Central memory CD8-positive, alpha-beta T cell (primary cell): ENCODE measurements at places on chromosomes 11 and 22.

GRCh38 chr11:9838961-9839360 is 175.1 kb downstream of the SWAP70 start:
- no peak overlapping the region for H3K27ac ChIP-seq
- H3K27me3 ChIP-seq, result no peaks in the 10 kb centered on the region
- H3K36me3 ChIP-seq, result peaks cover 4% of the 10 kb centered on the region
- DNase-seq, result no peak
- peaks cover 4% of the 10 kb centered on the region for H3K4me1 ChIP-seq
- H3K4me3 ChIP-seq, result no peak overlapping the region

- H3K4me3 ChIP-seq, result no peak overlapping the region
- no peaks in the 10 kb centered on the region for H3K36me3 ChIP-seq
- no peaks in the 10 kb centered on the region for H3K4me1 ChIP-seq
- peaks cover 10% of the 10 kb centered on the region for H3K27me3 ChIP-seq
- no peak overlapping the region for H3K27ac ChIP-seq
- no peak for DNase-seq
Observed at GRCh38 chr11:1116104-1116503, 41.4 kb downstream of the MUC2 start.

GRCh38 chr11:2097356-2097997 is 41.7 kb downstream of the IGF2 start:
- no peak overlapping the region for H3K27ac ChIP-seq
- DNase-seq, result no peak
- H3K4me1 ChIP-seq, result peaks cover 12% of the 10 kb centered on the region
- H3K36me3 ChIP-seq, result peaks cover 3% of the 10 kb centered on the region
- H3K4me3 ChIP-seq, result no peak overlapping the region
- H3K27me3 ChIP-seq, result peaks cover 37% of the 10 kb centered on the region

DNA sequence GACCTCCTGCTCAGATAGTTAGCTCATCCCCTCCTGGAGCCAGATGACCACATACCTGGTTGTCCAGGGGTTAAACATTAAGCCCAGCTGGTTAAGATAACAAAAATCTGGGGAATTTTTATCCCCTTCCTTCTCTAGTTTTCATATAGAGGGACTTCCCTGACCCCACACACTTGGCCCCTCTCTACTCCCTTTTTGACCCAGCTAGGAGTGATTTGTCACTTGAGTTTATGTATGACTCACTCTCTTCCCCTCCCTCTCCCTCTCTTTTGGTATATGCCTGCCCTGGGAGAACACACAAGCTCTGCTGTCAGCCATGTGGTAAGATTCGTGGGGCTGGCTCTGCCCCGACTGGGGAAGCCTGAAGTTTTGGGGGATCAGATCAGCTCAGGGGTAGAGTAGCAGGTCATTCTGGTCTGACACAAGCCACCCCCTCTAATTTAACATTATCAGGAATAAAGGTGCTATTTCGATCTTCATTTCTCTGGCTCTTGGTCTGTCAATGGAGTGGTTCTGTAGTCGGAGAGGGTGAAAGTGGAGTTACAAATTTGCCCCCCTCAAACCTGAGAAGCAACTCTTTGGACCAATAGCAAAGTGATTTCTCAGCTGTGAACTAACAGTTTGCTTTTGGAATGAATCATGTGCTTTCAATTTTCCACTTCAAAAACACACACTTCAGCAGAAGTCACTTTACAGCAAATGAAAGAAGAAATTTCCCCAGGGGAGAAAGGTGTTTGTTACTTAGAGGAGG is 415.3 kb upstream of the CADM1 start:
- H3K36me3 ChIP-seq, result no peaks in the 10 kb centered on the region
- peaks cover 6% of the 10 kb centered on the region for H3K27me3 ChIP-seq
- DNase-seq, result no peak
- H3K4me1 ChIP-seq, result no peaks in the 10 kb centered on the region
- no peak overlapping the region for H3K4me3 ChIP-seq
- no peak overlapping the region for H3K27ac ChIP-seq

- H3K4me1 ChIP-seq, result no peaks in the 10 kb centered on the region
- DNase-seq, result no peak
- H3K27ac ChIP-seq, result no peak overlapping the region
- H3K36me3 ChIP-seq, result no peaks in the 10 kb centered on the region
- H3K4me3 ChIP-seq, result no peak overlapping the region
Observed at GRCh38 chr11:64539711-64540427, 51.2 kb upstream of the SLC22A12 start.

DNA sequence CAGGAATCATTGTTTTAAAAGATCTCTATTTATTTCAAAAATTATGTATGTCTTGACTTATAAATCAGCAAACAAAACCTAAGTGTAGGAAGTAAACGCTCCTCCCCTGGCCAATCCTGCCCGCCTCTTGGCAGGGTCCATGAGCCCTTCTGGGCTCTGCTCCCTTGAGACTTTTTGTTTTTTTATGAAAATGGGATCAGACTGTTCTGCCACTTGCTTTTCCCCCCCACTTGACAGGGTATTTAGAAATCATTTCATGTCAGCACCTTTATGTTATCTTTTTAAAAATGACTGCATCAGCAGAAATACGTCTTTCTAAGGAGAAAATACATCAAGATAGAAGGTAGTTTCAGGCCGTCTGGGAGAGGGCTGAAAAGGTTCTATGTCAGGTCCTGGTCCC is 35.6 kb downstream of the FBLN1 start:
- H3K27me3 ChIP-seq, result peaks cover 19% of the 10 kb centered on the region
- no peaks in the 10 kb centered on the region for H3K4me1 ChIP-seq

DNA sequence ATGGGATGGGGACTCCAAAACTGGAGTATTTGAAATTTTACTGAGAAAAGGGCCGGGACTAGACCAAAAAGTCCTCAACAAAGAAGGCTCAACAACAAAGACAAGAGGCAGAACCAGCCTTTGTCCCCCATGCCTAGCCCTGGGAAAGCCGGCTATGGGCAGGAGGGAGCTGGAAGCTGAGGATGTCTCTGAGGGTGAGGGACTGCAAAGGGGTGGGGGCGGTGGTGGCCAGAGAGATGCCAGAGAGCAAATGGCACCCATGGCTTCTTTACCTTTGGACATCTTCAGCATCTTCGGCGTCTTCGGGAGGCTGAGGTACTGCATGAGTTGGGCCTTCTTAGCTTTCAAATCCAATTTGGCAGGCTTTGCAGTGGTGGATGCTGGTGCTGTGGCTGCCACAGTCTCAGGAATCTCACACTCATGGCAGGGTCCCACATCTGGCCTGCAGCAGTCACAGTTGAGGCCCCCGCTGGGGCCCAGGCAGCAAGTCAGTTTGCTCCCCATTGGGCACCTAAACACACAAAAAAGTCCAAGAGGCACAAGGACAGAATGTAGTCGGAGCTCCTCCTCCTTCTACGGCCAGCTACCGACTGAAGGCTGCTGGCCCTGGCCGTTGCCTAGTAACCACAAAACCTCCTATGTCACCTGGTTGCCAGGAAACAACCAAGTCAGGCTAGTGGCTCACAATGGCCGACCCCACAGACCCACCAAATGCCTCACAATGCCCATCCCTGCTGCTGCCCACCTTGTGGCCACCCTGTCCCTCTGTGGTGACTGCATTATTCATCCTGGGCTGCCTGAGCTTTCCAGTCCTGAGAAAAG is at the start of gene C22orf42:
Gene C22orf42 (minus strand): TSS at position 592 of the 822 bp plus-strand sequence. CDS start 88 bp downstream, at position 504.
- no peaks in the 10 kb centered on the region for H3K4me1 ChIP-seq
- DNase-seq, result no peak
- H3K4me3 ChIP-seq, result no peak within 1 kb of the TSS
- H3K27me3 ChIP-seq, result peaks cover 24% of the 10 kb centered on the region
- no peak within 1 kb of the TSS for H3K27ac ChIP-seq
- no peaks in the 10 kb centered on the region for H3K36me3 ChIP-seq

DNA sequence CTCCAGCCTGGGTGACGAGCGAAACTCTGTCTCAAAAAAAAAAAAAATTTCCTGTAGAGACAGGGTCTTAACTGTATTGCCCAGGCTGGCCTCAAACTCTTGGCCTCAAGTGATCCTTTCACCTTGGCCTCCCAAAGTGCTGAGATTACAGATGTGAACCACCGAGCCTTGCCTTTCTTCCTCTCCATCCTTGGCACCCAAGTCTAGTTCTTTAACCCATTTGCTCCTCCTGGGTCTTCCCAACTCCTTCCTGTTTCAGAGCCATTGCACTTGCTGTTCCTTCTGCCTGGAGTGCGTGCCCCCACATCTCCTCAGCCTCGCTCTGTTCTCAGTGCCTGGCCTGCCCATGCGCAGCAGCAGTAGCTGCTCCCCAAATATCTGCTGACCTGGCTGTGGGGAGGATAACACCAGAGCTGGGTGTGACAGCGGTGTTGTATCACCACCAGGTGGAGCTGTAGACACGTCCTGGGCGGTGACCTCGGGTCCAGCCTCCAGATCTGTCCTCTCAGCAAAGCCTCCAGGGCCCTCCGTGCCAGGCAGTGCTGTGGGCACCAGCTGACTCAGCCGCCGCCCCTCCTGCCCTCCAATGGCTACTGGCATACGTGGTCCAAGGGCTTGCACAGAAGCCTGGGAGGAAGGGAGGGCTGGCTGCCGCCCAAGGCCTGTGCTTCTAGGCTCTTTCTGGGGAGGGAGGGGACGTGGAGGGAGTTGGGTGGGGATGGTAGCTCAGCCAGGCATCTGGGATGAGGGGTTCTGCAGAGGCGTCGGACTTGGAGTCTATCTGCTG is 22.0 kb downstream of the TEF start:
- DNase-seq, result peak; percentile 71
- H3K36me3 ChIP-seq, result peaks cover 1% of the 10 kb centered on the region
- peaks cover 6% of the 10 kb centered on the region for H3K4me1 ChIP-seq
- no peaks in the 10 kb centered on the region for H3K27me3 ChIP-seq

DNA sequence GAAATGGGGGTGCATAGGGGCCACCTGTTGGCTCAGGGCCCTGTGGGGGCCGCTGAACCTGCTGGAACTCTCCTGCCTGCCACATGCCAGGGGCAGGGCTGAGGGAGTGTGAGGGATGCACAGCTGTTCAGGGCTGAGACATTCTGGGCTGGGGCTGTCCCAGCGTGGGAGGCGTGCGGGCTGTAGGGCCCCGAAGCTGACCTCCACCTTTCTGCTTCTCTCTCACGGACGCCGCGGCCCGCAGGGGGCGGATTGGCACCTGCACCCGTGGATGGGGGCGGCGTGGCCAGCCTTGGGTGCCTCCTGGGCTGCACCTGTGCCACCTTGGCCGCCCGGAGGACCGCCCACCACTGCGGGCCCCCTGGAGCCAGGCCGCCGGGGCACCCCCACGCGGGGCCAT is 4.1 kb downstream of the CCDC188 start:
- H3K27ac ChIP-seq, result no peak overlapping the region
- no peaks in the 10 kb centered on the region for H3K4me1 ChIP-seq
- no peaks in the 10 kb centered on the region for H3K27me3 ChIP-seq
- H3K4me3 ChIP-seq, result no peak overlapping the region
- H3K36me3 ChIP-seq, result peaks cover 2% of the 10 kb centered on the region

- H3K4me1 ChIP-seq, result no peaks in the 10 kb centered on the region
- H3K4me3 ChIP-seq, result no peak overlapping the region
- no peak overlapping the region for H3K27ac ChIP-seq
- peaks cover 3% of the 10 kb centered on the region for H3K36me3 ChIP-seq
Observed at GRCh38 chr11:134607963-134608750, 196.1 kb upstream of the B3GAT1 start.

DNA sequence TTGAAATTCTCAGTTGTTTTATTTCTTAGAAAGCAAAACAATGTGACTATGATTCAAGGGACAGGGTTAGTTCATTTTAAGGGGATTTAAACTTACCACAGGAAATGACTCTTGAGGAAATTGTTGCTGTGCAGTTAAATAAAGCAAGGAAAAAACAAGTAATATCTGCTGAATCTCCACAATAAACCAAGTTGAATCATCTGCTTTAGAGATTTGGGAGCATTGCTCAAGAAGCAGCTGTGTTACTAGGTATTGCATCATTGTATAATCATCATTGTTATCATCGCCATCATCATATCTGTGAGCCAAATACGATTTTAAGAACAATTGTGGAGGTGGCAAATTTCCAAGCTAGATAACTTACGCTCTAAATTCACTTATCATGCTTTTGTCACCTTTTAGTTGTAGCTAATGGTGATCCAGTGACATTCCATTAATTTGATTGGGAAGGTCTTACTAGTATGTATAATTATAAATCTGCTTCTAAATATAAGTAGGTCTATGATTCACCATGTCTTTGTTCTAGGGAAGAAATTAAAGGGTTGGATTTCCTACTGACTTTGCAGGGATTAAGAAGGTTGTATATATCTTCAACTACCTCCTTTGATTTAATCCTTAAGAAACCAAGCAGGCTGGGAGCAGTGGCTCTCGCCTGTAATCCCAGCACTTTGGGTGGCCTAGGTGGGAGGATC is 19.9 kb downstream of the MMP10 start:
- H3K36me3 ChIP-seq, result peaks cover 3% of the 10 kb centered on the region
- no peak overlapping the region for H3K4me3 ChIP-seq
- no peak overlapping the region for H3K27ac ChIP-seq
- peaks cover 31% of the 10 kb centered on the region for H3K27me3 ChIP-seq

DNA sequence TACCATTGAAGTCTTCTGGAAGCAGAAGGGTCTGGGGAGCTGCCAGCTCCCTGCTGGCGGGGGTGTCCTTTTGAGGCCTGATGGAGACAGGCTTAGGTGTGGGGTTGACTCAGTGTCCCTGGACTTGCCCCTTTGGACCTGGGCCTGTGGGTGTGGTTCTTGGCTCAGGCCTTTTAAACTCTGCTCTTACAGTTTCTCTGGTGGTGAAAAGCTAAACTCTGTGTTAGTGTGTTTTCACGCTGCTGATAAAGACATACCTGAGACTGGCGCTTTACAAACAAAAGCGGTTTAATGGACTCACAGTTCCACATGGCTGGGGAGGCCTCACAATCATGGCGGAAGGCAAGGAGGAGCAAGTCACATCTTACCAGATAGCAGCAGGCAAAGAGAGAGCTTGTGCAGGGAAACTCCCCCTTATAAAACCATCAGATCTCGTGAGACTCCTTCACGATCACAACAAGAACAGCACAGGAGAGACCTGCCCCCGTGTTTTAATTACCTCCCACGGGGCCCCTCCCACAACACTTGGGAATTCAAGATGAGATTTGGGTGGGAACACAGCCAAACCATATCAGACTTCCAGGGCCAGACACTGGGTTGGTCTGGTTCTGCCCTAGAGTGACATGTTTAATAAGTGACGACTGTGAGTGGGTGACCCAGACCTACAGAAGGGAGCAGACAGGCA is 26.5 kb downstream of the GRAMD4 start:
- H3K36me3 ChIP-seq, result no peaks in the 10 kb centered on the region
- H3K27ac ChIP-seq, result no peak overlapping the region
- DNase-seq, result no peak

- peaks cover 4% of the 10 kb centered on the region for H3K36me3 ChIP-seq
- no peak for DNase-seq
- H3K4me1 ChIP-seq, result peaks cover 5% of the 10 kb centered on the region
- H3K4me3 ChIP-seq, result no peak overlapping the region
Observed at GRCh38 chr22:50260801-50261614, 475 bp downstream of the MAPK12 start.

GRCh38 chr22:32799496-32799895 is 2.0 kb upstream of the TIMP3 start:
- DNase-seq, result no peak
- no peak overlapping the region for H3K27ac ChIP-seq
- H3K4me1 ChIP-seq, result no peaks in the 10 kb centered on the region
- peaks cover 61% of the 10 kb centered on the region for H3K27me3 ChIP-seq

- no peak overlapping the region for H3K4me3 ChIP-seq
- no peak for DNase-seq
- no peak overlapping the region for H3K27ac ChIP-seq
- H3K27me3 ChIP-seq, result no peaks in the 10 kb centered on the region
Observed at GRCh38 chr11:83367745-83368144, 81.6 kb upstream of the CCDC90B start.
